ENCODE measurements at places on chromosomes 12 and 14. TPM values are rescaled to one million over a fixed set of nuclear protein-coding genes. Genes with fewer than 3 reads are reported as not detected.

DNA sequence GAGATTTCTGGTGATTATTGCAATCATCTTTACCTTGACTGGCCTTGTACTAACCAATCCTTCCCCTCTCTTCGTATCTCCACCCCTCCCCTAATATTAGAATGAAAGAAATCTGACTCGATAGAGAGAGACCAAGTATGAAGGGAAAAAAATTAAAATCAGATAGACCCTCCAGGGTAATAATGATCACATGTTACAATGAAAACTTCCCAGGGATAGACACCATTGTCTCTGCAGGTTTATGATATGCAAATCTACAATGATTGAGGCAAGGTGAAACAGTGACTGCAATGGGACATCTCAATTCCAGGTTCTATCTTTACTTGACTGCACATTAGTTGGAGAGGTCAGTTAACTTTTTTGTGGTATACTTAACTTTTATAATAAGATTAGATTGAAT is 1.5 kb upstream of the NFKBIA start:
- no peak for DNase-seq

DNA sequence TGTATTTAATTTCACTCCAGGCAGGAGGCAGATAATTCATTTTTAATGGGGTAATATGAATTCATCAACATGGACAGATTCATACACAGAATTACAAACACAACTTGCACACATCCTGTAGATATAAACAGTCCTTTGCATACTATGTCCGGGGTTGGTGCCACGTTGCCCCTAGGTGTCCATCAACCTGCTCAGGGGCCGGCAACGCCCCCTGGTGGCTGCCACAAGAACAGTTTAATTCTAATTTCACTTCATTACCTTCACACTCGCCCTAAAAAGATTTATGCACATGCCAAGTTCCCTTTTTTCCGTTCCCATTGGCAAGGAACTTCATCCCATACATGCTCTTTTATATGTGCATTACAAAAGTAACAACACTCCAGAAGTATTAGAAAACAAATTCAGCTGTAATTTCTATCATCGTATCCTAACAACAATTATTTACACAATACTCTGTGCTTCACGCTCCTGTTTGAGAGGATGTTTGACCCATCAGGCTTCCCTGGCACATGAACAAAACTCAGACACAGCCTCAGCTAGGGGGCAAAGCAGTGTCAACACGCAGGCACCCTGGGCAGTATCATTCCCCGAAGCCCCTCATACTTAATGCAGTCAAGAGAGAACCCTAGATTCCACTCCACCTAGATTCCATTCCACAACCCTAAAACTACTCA is 15.5 kb downstream of the MANSC1 start:
- no peak for DNase-seq

DNA sequence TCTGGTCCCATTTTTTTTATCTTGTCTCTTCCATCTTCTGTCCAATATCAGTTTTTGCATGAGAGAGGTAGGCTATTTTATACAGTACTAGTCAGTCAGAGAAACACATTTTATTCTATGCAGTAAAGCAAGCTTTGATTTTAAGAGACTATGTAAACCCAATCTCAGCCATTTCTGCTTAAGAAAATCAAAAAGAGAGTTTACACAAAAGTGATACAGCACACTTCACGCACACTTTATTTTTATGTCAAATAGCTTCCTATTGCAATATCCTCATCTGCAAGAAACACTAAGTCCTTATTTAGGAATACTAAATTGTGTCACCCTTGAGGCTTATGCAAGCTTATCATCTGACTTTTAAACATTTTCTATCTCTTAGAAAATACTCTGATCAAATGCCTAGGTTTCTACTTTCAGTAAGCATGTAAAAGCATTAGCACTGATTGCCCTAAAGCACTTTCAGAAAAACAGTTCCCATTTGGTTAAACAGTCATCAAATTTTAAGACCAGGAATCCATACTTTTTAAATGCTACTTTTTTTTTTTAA is 78.3 kb downstream of the MED13L start:
- DNase-seq, result no peak

- no peak for DNase-seq
These were observed 297.7 kb upstream of the CLEC14A start for GRCh38 chr14:38553586-38553985.

- DNase-seq, result no peak
These were observed 12.5 kb downstream of the GPR68 start for GRCh38 chr14:91232052-91232451.

The TMTC1 gene
- 25.4 TPM for polyA plus RNA-seq

The CNTN1 gene
- polyA plus RNA-seq, result 45.2 TPM

The ACTR6 gene
- 34.2 TPM for polyA plus RNA-seq

The KRT75 gene
- not detected for polyA plus RNA-seq

The UNC79 gene
- polyA plus RNA-seq, result 0.70 TPM

Data from renal cortex interstitium (tissue), 15 donors.